ENCODE measurements at places on chromosomes 6 and 20.

DNA sequence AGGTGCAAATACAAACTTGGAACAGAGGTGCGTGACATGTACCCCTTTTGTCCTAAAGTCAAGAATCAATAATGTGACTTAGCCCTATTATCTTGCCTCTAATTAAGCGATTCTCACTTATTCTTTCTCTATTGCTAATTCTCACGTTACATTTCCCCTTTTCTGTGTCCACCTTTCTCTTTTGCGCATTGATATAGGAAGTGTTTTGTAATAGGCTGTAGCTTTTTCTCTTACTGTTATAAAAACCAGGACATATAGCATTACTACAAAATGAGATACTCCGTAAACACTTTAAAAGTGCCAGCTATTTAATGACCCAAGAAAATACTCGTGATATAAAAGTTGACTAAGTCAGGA is 669 bp upstream of the TMEM30A start:
- no peak for DNase-seq

- no peak for DNase-seq
These were observed 768.4 kb downstream of the TFAP2A start for GRCh38 chr6:9646342-9647070.

- DNase-seq: no peak
These were observed 175.2 kb downstream of the ZMYND8 start for GRCh38 chr20:47181056-47181862.

GRCh38 chr6:107936162-107936909 is 21.7 kb downstream of the SEC63 start:
- no peak for DNase-seq

GRCh38 chr6:75893058-75893775 is 144.2 kb downstream of the MYO6 start:
- DNase-seq: peak; percentile 45

DNA sequence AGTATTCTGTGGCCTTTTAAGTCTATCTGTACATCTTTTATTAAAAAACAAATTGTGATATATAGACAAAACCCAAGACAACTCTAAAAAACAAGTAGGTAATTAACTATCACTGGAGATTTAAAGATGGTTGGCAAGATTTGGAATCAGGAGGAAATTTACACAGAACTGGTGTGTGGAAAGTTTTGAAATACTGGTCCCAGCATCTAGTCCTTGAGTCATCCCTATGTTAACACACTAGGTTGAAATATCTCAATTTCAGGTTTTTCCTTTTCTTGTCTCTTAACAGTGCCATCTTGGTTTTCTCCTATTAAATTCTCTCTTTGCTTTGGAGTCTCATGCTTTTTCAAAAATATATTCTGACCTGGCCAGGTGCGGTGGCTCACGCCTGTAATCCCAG is 27.5 kb downstream of the SASH1 start:
- no peak for DNase-seq

DNA sequence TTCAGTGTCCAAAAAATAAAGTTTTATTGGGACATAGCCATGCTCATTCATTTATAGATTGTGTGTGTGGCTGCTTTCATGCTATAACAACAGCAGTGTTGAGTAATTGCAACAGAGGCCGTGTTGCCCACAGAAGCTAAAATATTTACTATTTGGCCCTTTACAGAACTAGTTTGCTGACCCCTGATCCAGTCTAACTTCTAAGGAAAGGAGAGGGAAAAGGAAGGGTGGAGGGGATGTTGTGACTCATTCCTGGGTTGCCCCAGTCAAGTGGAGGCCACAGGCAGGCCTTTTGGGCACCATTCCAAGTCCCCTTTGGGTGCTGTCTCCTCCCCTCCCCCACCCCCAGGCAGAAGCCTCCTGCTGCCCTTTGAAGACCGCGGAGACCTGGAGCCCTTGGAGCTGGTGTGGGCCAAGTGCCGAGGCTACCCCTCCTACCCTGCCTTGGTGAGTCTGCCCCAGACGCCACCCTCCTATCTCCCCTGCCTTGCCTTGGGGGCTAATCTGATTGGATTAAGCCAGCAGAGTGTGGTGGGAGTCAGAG is 28.4 kb downstream of the BRPF3 start:
- DNase-seq: no peak

DNA sequence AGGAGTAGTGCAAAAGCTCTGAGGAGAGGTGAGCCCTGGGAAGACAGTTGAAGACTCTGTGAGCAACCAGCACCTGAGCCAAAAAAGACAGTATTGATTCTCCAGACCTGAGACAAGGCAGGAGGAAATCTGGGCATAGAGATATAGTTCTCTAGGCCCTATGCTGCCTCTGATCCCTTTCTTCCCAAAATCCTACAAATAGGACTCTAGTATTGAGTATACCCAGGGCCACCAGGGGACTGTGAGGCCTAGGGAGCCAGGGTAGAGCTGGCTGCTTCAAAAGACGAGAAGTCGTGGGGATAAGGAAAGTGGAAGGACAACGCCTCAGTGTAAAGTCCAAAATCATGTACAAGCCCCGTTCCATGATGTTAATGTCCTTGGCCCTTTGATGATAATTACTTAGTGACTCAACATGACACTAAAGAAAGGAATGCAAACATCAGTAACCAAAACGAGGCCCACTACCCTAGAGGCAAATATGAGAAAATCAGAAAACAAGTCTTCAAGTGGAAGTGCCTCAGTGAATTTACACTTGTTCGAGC is 197.3 kb upstream of the PROKR2 start:
- DNase-seq: no peak

DNA sequence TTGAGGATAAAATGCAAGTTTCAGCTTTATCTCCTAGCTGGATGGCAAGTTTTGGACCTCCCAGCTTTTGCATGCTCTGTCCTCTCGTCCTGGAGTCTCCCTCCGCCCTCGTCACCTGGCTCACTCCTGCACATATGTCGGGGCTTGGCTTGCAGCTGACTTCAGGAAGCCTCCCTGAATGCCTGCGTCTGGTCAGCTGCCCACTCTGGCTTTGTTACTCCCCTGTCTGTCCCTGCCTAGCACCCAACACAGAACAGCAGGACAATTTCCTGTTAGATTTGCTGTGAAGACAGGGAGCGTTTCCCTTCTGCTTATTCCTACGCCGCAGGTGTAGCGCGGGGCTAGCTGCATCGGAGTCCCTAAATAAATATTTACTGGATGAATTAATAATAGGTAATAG is 5.4 kb downstream of the JPH2 start:
- no peak for DNase-seq

DNA sequence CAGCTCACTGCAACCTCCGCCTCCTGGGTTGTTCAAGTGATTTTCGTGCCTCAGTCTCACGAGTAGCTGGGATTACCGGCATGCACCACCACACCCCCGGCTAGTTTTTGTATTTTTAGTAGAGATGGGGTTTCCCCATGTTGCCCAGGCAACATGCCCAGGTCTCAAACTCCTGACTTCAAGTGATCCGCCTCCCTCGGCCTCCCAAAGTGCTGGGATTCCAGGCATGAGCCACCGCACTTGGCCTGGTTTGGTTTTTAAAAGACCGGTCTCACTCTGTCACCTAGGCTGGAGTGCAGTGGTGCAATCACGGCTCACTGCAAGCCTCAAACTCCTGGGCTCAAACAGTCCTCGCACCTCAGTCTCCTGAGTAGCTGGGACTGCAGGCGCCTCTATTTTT is 40.1 kb downstream of the VSTM2L start:
- no peak for DNase-seq

DNA sequence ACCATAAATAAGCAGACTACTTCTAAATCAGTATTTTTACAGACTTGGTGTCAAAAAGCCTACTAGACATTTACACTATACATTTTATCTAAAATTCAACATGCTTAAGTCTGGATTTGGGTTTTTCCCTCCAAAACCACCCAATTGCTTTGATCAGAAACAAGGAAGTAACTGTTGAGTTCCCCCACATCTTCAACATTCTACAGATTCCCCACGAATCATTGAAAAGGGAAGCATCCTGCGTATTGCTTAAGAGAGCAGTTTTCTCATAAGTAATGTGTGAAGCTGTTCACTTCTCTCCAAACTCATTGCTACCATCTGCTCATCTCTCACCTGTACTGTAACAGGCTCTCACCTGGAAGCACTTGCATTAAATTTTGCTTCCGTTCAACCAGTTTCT is 36.4 kb upstream of the RNF144B start:
- DNase-seq: no peak

DNA sequence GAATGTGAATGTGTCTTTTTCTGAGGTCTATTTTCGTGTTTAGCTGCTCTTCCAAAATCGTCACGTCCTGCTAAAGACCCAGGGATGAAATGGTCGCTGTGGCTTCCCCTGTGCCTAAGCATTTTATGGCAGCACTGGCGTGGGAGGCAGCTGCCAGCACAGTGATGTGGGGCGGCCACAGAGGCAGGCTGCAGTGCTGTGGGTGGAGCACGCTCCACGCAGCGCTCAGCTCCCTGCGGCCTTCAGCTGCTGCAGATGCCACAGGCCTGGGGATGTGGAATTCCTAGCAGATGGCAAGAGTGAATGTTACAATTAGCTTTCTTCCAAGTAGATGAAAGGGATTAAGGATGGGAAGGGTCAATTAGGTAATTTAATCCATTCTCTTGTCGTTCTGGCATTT is 242.6 kb downstream of the SMOC2 start:
- no peak for DNase-seq

DNA sequence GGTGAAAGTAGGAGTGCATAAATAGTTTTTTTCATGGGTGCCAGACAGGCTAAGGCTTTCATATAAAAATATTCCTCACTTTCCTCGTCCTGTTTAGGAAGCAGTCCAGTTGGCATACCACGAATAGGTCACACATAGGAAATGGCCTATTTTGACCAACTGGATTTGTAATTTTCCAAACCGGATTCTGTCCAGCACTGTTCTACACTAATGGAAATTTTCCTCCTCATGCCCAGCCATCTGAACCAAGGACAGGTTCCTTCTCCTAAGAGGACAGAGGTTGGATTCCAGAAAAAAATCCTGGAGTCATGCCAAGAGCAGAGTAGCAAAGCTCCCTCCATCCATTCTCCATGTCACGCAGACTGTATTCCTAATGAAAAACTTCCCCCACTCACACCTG is 43.1 kb downstream of the PANK2 start:
- no peak for DNase-seq

- no peak for DNase-seq
These were observed 260.9 kb downstream of the BTBD9 start for GRCh38 chr6:38378801-38379200.

DNA sequence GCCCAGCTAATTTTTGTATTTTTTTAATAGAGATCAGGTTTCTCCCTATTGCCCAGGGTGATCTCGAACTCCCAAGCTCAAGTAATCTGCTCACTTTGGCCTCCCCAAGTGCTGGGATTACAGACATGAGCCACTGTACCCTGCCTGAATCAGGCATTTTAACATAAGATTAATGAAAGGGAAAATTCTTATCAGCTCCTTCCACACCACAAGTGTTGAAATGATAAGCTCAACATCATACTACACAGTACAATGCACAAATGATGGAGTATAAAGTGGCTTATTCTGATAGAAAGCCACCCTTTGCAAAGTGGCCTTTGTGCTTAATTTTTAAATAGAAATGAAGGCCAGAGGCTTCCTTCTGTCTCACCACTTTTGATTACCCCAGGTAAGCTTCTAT is 71.3 kb upstream of the MCHR2 start:
- DNase-seq: no peak

DNA sequence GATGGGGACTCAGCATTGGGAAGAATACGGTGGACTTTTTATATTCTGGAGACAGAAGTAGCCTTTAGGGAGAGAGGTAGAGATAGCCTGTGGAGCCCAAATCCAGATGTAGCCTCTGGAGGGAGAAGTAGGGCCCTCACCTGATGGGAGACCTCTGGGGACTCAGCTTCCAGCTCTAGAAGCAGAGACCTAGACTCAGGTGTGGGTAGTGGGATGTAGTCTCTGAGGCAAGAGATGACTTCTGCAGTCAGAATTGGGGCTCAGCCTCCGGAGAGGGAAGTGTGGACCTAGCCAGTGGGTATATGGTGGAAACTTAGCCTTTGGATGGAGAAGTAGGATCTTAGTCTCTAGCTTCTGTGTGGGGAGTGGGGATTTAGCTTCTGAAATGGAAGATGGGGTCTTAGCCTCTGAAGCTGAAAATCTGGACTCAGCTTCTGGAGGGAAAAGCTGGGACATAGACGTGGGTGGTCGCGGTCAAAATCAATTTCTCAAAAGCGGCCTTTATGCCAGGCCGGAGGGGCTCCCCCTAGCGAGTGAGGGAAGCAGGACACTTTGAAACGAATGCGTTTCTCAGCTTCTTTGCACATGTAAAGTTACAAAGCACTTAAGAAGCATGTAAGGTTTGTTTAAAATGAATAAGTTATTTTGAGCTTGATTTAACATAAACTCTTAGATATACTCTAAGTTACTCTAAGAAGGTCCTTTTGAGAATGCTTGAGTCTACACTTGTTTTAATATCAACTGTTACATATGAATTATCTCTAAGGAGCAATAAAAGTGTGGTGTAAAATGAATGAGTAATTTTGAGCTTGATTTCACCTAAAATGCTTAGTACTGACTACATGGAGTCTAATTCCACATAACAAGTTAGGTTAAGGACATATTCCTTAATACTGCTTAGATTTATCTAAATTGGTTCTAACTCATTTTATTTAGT is 12.9 kb upstream of the ZNF343 start:
- DNase-seq: no peak

- no peak for DNase-seq
These were observed 486.0 kb downstream of the PTPRT start for GRCh38 chr20:42703744-42704143.

DNA sequence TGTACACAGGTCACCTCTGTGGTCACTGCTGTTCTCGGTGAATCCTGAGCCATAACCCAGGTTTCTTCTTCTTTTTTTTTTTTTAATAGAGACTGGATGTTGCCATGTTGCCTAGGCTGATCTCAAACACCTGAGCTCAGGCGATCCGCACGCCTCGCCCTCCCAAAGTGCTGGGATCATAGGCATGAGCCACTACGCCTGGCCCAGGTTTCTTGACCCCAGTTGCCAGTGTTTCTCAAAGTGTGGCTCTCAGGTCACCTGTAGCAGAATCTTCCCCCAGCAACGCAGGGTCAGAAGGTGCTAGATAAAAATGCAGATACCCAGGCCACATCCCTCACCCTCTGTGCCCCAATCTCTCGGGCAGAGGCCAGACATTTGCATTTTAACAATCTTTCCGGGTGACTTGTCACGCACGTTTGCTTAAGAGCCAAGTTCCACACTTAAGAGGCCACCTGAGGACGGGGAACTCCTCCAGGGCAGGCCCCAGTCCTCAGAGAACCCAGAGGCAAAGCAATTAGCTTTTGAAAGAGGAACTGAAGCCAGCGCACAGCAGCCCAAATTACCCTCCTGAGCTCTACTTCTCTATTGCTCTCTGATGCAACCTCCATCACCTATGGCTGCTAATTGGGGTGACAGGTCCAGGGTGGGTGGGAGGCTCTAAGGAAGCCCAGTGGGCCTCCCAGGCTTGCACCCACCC is 81.8 kb downstream of the NFATC2 start:
- no peak for DNase-seq

All from smooth muscle cell of the brain vasculature (primary cell).